ENCODE measurements at places on chromosomes 3 and 15.

DNA sequence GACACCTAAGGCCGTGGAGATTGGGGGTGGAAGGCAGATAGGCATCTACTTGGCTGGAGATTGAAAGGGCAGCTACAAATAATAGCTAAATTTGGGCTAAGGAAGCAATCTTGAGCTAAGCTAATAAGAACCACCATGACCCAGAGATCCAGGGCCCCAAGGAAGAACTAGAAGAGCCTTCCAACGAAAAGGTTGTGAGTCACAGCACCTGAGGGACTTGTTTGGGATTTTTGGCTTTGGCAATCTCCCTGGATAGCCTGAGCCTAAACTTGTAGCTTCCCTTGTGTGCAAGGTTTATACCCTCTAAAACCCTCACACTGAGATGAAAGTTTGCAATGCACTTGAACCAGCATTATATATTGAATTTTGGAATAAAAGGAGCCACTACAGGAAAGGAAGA, 364.0 kb upstream of the IL12A start:
- DNase-seq, result no peak

- DNase-seq, result no peak
Measured at GRCh38 chr3:72191209-72191960, 406.4 kb upstream of the PROK2 start.

DNA sequence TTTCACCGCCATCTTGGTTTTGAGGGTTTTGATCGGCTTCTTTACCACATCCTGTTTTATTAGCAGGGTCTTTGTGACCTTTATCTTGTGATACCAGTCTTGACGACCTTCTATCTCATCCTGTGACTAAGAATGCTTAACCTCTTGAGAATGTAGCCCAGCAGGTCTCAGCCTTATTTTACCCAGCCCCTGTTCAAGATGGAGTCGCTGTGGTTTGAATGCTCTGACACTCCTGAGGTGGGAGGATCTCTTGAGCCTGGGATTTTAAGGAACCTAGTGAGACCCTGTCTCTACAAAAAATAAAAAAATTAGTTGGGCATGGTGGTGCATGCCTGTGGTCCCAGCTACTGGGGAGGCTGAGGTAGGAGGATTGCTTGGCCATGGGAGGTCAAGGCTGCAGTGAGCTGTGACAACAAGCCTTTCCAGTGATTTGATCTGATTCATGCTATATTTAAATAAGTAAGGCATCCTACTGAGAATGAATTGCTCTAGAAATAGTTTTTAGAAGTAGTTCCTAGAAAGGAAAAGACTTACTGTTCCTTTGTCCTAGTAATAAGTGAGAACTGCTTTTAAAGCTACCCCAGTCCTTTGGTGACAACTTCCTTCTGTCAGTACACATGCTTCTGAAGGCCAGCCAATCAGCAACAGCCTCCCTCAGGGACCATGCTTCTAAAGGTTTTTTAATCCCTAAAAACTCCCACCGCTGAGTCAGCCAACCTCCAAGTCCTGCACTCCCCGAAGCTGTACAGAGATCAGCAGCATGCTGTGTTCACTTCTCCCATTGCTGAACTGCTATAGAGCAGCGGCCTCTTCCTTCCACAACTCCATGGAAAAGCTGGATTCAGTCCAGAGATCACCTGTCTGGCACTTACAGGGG, 9.1 kb upstream of the CEMIP start:
- no peak for DNase-seq

- DNase-seq, result no peak
Measured at GRCh38 chr3:155106119-155106518, 26.0 kb downstream of the MME start.

DNA sequence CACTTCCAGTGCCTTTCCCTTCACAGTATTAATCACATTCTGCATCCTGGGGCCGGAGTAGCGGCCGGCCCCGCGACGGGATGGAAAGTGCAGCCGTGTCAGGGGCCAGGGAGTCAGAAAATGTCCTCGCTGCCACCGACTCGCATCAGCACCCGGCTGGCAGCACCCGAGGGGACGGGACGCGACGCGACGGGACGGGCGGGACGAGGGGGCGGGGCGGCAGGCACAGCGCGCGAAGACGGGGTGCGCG, 353 bp downstream of the ATG3 start:
- DNase-seq, result no peak

GRCh38 chr3:122064326-122064725, 9.2 kb downstream of the CD86 start:
- DNase-seq, result no peak

GRCh38 chr3:56119575-56120349, 348.5 kb downstream of the ERC2 start:
- DNase-seq, result no peak

GRCh38 chr15:50046159-50046558, 72.9 kb downstream of the ATP8B4 start:
- no peak for DNase-seq

DNA sequence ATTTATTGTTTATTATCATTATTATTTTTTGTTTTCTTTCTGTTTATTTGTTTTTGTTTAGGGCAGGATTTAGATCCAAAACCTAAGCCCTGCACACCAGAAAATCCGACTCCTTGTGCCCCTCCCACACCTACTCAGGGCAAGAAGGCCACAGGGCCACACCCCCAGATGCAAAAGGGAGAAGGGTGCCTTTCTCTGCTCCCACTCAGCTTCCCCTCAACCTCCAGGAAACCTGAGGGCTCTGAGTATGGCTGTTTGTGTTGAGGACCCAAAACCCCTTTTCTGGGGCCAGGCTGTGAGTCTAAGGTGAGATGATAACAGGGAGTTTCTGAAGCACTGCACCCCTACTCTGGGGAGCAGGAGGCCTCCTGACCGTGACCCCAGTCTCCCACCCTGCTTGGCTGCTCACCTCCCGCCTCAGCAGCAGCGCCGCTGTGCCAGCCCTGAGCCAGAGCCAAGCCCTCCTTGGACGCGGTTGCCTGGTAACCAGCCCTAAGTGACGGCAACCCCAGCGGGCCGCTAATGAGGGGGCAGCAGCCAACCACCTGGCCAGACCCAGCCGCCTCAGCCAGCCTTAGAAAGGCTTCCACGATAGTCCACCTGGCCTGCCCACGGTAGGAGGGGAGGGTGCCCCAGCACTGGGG, 6.4 kb upstream of the C15orf39 start:
- no peak for DNase-seq

DNA sequence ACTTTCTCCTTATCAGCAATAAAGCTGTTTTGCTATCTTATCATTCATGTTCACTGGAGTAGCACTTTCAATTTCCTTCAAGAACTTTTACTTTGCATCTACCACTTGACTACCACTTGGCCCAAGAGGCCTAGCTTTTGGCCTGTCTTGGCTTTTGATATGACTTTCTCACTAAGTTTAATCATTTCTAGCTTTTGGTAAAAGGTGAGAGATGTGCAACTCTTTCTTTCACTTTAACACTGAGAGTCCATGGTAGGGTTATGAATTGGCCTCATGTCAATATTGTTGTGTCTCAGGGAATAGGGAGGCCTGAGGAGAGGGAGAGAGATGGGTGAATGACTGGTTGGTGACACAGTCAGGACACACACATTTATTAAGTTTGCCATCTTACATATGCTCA, 31.0 kb upstream of the FAM3D start:
- DNase-seq, result no peak

DNA sequence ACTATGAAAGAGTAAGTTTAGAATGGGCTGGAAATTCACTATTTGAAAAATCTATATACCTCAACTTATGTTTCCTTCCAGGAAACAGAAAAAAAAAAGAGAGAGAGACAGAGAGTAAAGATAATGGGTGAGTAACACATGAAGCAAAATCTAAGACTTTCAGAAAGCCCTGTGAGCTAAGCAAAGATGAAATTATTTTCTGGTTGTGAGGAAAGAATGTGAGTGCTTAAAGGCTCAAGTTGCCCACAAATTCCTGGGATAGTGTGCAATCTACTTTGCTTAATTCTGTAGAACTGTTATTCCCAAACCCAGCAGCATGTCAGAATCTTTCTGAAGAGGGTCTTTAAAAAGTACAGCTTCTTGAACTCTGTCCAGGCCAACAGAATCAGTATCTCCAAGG, 337.7 kb upstream of the AGTR1 start:
- DNase-seq, result no peak

DNA sequence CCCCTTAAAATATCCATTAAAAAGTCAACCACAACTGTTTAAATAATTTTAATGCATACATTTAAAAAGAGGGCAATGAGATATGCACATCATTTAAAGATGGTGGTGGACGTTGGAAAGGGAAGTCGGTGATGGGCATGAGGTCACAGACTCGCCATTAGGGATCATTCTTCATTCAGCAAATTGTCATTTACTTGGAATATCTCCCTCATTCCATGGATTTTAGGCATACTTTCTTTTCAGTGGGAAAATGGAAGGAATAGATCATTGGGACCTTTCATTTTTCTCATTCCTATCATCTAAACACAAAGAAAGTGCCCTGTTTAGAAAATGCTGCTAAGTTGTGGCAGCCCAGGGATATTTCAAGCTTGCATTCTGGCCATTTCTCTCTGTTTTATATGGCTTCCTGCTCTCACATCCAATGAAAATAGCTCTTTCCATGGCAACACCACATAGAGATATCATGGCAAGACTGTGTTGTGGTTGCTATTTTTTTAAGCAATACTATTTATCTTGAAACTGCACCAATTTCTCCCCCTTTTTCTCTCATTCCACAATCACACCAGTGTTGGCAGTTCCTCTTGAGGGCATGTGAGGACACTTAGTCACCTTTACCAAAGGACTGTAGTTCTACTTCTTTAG, 40.7 kb upstream of the LMCD1 start:
- DNase-seq, result no peak

DNA sequence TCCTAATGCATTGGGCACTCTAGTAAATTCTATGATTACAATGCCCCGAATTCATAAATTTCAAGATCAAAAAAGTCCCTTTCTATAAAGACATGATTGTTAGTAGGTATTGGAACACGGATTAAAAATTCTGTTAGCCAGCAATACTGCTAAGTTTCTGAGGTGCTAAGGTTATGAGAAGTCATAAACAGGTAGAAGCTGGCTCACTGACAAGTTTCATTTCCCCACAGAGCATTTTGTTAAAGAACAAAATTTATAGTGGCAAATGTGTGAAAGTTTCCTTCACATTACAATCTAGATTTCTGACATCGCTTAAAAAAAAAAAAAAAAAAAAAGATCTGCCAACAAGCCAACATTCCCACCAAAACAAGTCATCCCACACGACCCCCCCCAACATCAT, 12.4 kb upstream of the MAN2C1 start:
- DNase-seq, result no peak

GRCh38 chr3:2945121-2945520, 165.1 kb downstream of the IL5RA start:
- no peak for DNase-seq

- no peak for DNase-seq
Measured at GRCh38 chr3:136428167-136428566, 178.0 kb downstream of the PCCB start.

GRCh38 chr15:58159827-58160386, 21.7 kb downstream of the AQP9 start:
- no peak for DNase-seq

GRCh38 chr15:98651581-98652220, 3.4 kb downstream of the IGF1R start:
- DNase-seq, result no peak

- DNase-seq, result no peak
Measured at GRCh38 chr3:195566797-195567196, 16.9 kb downstream of the APOD start.

- no peak for DNase-seq
Measured at GRCh38 chr15:48682942-48683651, 37.6 kb upstream of the FBN1 start.

DNA sequence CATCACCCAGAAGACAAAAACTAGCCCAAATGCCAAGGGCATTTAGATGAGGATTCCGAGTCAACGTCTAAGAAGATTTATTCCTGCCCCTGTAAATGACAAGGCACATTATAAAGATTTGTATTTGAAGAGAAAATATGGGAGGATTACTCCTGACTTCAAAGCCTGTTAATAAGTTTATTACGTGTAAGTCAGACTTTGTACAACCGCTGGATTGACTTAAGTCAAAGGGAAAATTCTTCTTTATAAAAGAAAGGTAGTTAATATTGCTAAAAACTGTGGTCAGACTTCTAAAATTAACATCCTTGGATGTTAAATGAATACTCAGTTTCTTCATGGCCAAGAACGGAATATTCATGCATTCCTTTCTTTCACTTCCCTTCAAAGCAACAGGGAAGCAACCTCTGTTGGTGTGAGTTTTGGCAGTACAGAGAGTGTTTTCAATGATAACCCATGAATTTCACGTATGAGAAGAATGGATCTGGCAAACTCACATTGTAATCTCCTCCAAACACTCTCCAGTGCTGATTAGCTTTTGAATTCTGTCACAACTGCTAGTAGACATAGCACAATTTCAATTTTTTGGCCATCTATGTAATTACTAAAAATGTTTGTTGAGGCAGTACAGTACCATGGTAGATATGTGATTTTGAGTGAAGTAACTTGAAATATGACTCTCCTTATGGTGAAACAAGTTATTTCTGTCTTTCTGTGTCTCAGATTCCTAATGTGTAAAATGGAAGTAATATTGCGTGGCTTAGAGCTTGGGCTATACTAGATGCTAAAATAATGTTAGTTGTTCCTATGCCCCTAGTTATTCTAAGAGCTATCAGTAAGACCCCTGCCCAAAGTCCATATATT, 62.0 kb downstream of the PLD1 start:
- DNase-seq, result no peak

- no peak for DNase-seq
Measured at GRCh38 chr15:33742800-33743199, 225.5 kb upstream of the CHRM5 start.

DNA sequence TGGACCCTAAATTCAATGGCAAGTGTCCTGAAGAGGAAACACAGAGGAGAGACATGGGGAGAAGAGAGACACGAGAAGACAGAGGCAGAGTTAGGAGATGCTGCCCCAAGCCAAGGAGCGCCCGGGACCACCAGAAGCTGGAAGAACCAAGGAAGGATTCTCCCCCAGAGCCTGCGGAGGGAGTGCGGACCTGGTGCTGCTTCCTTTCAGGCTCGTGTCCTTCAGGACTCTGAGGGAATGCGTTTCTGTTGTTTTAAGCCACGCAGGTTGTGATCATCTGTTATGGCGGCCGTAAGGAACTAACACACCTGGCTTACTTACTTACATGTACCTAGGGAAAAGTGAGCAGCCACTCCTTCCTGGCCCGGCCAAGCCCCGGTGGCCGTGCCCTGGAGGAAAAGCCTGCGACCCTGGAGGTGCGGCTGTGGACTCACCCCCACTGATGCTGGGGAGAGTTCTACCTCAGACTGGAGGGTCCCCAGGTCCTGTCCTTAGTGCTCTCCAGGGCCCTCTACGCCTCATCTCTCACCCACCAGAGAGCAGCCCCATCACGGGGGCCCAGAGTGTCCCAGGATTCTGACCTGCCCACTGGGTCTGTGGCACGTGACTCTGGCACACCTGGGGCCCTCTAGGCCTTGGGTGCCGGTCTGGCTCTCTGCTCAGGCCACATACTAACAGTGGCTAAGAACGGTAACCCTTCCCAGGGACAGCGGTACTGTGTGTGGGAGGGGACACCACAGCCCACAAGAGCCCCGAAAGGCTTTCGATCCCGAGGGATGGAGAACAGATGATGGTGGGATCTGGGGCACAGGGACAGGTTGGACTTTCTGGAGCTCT, 61.8 kb downstream of the ITGA11 start:
- DNase-seq, result no peak

DNA sequence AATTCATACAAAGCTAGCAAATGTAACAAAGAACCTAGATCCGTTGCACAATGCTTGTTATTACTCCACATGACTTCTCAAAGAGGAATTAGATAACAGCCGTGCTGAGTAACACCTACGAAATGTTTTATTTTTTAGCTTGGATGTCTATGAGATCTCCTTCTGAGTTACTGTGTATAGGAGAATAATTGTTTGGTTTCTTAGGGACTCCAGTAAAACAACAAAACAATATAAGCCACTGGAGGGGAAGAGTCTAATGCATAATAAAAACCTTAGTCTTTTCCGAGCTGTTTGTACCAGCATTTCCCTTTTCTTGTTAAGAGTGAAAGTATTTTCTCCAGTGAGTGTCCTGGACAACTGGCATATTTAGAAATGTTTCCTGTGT, 15.6 kb downstream of the SNAP23 start:
- no peak for DNase-seq

Data from renal cortex interstitium (tissue), 15 donors.